ENCODE measurements at places on chromosomes 4 and X. TPM values are rescaled to one million over a fixed set of nuclear protein-coding genes. Genes with fewer than 3 reads are reported as not detected.

Gene FRG1
- 29.7 TPM for total RNA-seq

Gene RAB41
- not detected for total RNA-seq

Gene STBD1
- 15.0 TPM for total RNA-seq

Gene GRIA3
- total RNA-seq, result not detected

Gene CCNQ
- 17.2 TPM for total RNA-seq

Gene SEC24B
- 32.7 TPM for total RNA-seq

Gene ELF2
- 34.2 TPM for total RNA-seq

Gene PAGE2
- not detected for total RNA-seq

Gene NPY2R
- total RNA-seq, result not detected

Gene MAPK10
- total RNA-seq, result 75.6 TPM

Gene FRMPD3
- not detected for total RNA-seq

Gene PF4V1
- not detected for total RNA-seq

Gene WDR19
- 33.2 TPM for total RNA-seq

Gene APOOL
- 23.6 TPM for total RNA-seq

Gene IL3RA
- 0.23 TPM for total RNA-seq

Gene MAGIX
- total RNA-seq, result 3.5 TPM

Gene MGARP
- total RNA-seq, result 3.4 TPM

Gene ODAM
- total RNA-seq, result not detected

Gene XKRX
- not detected for total RNA-seq

All from chondrocyte (in vitro differentiated cells).